ENCODE measurements at places on chromosomes 16 and 17.

GRCh38 chr17:57559226-57559625 lies 185.9 kb downstream of the CCDC182 start:
- DNase-seq: no peak

DNA sequence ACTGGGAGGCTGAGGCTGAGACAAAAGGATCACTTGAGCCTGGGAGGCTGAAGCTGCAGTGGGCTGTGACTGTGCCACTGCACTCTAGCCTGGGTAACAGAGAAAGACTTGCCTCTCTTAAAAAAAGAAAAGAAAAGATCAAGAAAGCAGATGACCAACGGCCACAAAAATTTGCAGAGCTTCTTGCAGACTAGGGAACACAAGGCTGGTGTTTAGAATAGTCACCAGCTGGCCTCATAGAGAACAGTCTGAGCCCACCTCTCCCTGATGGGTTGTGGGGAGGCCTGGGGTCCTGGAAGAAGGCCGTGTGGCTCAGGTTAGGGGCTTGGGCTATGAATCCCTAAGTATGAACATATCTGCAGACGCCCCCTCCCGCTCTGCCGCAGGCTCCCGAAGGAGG lies 73.7 kb upstream of the MED9 start:
- no peak for DNase-seq

DNA sequence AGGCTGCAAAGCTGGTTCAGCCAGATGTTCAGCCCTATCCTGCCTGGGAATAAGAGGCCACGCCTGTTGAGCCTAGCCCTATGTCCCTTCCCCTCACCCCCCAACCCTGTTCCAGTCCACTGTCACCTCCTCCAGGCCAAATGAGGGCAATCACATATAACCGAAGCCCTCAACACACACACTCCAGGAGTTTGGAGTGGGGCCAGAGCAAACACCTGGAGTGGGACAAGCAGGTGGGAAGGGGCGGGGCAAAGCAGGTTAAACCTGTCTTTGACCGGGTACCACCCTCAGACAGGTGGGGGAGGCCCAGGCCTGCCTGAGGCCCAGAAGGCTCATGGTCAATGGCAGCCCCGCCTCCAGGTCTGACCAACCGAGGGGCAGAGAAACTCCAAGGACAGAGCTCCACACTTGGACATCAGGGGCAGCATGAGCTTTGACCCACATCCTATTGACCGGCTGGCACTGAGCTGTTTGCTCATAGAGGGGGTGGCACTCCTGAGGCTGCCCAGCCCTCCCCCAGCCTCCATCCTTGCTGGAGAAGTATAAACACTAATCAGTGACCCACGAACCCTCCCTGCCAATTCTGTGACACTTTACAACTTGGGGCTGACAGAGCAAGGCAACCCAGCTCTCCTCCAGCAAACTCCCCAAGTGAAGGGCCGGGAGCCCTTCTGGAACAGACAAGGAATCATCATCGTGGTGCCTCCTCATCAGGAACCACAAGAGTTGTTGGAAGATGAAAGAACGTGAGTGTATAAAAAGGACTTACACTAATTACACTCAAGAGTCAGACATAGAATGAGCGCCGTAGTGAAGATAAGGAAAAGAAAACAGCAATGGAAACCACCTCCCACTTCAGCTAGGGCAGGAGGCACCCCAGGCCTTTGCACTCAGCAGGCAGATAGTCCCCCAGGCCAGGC lies 1.5 kb downstream of the ESRP2 start:
- DNase-seq: peak; percentile 75

DNA sequence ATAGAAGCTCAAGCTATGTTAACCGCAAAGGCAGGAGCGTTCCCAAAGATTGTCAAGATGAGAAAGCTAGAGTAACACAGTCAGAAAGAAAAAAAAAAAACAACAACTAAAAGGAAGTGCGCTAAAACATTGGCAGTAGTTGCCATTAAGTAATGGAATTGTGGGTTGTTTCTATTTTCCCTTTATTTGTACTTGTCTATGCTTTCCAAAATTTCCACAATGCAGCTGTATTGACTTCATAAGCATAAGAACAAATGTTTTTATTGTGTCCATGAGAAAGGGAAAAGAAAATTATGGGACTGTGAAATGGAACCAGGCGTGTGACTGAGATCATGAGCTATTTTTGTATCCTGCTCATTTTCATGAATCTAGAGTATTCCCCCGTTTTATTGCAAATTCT lies 153.4 kb downstream of the TMEM114 start:
- DNase-seq: no peak

DNA sequence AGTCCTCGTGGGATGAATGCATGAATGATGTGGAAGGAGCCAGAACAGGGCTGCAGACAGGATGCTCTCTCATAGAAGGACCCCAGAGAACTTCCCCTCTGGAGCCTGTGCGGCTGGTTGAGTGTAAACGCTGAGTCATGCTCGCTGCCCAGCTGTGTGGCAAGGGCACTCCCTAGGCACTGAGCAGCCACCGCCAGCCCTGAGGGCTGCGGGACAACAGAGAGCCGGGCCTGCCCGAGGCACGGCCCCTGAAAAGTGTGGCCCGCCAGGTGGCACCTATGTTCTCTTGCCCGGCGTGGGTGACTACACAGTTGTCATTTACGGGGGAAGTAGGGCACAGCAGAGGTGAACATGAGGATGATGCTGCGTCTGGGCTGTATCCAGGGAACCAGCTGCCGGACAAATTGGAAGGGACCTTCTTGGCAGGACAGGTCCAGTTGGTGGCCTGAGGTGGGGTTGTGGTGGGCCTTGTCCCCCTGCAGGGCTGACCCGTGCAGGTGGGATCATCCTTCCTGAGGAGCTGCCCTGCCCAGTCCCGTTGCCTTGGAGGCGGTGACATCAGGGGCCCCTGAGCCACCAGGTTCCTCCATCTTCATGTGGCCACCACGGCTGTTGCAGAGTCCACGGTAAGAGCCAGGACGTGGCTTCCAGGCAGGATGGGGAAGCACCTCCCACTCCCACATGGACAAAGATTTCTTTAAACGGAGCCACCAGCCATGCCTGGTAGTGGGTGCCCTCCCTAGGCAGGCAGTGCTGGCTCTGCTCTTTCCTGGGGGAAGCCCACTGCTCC lies 94.8 kb upstream of the CBX4 start:
- DNase-seq: peak; percentile 48

DNA sequence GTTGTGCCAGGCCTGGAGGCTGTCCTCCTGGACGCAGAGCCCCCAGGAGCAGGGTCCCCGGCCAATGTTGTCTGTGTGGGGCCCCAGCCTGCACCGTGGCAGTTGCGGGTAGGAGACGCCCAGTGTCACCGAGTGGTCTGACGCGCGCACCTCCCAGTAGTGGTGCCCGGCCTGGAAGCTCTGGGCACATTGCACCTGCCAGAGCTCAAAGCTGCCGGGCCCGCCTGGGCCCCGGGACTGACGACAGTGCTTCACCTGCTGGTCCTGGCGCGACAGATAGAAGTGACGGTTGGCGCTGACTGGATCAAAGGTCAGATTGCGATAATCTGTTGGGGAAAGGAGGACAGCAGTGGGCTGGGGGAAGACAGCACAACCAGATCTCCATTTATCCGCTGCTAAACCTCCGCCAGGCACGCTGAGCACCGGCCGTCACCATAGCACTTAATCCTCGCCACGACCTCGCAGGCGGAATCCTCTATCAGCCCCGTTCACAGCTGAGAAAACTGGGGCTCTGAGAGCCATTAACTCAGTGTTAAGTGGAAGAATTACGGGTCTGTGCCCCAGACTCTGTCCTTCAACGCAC lies 5.6 kb downstream of the TRIM65 start:
- DNase-seq: no peak

- DNase-seq: no peak
Observed at GRCh38 chr17:60390186-60390585, 1.7 kb downstream of the USP32 start.

GRCh38 chr17:58249270-58250133 lies 11.1 kb downstream of the LPO start:
- no peak for DNase-seq

GRCh38 chr16:8721336-8722024 lies 47.1 kb downstream of the ABAT start:
- no peak for DNase-seq

- no peak for DNase-seq
Observed at GRCh38 chr17:40564195-40564882, 933 bp downstream of the CCR7 start.

GRCh38 chr17:17808706-17809432 lies 27.9 kb downstream of the SREBF1 start:
- DNase-seq: no peak

DNA sequence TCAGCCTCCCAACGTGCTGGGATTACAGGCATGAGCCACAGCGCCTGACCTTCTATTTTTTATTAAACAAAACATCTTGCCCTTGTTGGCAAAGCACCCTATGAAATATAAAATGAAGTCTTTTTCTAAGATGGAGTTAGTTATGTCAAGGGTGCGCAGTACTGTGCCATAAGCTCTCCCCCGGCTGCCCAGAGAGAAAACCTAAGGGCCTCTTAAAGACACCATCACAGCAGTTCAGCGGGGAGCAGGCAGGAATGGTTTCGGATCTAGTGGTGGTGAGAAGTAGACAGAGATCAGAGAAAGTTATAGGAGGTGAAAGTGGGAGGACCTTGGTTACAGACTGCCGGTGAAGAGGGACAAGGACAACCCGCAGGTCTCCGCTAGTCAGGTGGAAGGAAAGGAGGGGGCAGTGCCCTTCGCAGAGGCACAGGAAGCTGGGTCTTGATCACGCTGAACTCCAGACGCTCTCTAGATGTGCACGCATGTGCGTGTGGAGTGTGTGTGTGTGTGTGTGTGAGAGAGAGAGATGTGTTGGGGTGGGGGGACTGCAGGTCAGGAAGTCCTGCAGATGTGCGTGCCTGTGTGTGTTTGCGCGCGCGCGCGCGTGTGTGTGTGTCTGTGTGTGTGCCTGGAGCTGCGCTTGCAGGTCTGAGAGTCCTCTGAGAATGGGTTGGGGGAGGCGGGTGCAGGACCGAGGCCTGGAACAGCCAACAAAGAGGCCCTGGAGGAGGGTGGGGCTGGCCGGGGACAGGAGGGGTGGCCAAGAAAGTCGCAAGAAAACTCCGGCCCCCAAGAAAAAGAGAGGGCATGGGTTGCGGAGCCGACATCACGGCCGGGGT lies 748 bp upstream of the CMTM3 start:
- DNase-seq: peak; percentile 62

DNA sequence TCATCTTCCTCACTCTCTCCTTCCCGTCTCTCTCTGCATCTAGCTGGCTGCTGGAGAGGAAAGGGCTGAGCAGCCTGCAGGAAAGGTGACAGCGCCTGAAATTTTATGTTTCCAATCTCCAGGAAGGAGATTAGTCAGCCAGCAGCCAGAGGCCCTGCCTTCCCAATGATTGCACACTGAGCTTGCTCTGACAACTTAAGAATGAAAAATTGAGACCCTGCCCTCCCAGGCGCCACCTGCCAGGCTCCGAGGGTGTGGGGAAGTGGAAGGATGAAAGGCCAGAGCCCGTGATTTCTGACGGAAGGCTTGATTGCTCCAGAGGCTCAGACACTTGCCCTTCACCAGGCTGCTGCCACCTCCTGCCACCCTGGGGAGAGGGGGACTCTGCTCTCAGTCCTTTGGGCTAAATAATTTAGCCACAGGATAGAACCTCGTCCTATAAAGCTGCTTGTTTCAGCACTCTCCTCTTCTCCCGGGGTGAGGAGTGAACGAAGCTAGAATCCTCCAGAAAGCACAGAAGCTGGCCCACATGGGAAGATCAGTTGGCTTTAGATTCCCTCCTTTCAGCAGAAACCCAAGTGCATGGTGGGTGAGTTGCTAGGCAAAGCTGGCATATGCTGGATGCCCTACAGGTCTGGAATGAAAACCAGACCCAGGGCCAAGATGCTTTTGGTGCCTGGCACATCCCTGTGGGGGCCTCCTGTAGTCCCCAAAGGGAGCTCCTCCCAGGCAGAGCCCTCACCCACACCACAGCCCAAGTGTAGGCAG lies 33.5 kb downstream of the GRIN2C start:
- no peak for DNase-seq

DNA sequence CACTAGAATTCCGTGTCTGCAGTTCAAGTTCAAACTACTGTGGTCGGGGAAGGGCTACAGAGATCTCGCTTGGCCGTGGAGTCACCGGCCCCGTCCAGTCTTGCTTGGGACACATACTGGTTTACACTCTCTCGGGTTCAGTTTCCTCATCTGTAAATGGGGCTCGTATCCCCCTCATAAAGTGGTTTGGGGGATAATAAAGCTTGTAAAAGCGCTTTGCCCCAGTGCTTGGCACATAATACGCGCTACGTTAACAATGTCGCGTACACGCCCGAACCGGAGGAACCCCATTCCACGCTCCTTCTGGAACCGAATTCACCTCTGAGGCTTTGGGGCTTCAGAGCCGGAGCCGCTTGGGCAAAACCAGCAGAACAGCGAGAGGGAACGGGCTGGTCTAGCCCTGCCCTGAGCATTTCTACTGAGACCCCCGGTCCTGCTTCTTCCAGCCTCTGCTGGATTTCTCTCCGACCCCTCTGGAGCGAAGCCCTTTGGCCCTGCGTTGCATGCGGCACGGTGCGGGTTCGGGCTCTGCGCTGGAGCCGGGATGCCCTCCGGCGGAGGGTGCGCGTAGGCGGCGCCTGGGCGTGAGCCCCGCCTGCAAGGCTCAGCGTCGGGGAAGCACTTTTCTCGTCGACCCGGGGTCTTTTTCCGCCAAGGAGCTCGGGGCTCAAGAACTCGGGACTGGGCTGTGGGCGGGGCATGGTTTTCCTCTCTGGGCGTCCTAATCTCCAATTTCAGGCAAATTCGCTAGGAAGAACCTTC lies 26.1 kb upstream of the HOXB13 start:
- no peak for DNase-seq

GRCh38 chr17:81419319-81419885 lies 24.1 kb downstream of the BAHCC1 start:
- DNase-seq: peak; percentile 98

GRCh38 chr16:17470908-17471718 lies at the start of gene XYLT1:
XYLT1 (minus strand) TSS chr16:17470960; CDS start chr16:17470796, 164 bp downstream.
- peak; percentile 96 for DNase-seq

DNA sequence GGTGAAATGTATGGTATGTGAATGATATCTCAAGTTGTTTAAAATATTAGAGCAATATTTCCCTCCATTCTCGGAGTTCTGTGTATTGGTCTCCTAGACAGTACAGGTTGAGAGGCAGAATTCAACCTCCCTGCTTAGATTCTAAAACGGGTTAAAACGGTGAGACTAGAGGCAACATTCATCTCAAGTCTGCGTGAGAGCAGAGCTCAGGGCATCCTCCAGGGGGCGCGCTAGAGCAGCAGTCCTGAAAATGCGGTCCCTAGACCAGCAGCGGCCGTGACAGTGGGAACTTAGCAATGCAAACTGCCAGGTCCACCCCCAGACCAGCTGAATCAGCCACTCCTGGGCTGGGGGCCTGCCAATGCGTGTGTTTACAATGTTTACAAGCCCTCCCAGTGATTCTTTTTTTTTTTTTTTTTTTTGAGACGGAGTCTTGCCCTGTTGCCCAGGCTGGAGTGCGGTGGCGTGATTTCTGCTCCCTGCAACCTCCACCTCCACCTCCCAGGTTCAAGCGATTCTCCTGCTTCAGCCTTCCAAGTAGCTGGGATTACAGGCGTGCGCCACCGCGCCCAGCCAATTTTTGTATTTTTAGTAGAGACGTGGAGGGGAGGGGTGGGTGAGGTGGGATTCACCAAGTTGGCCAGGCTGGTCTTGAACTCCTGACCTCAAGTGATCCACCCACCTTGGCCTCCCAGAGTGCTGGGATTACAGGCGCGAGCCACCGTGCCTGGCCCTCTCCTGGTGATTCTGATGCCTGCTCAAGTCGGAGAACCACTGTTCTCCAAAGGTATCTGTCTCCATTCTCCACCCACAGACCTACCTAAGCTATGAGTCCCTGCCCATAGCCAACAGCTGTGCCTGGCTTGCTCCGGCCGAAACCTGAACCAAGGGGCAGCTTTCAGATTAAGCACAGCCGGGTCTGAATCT lies 24.2 kb downstream of the KLHL36 start:
- peak; percentile 81 for DNase-seq
